Head of caudate nucleus (tissue), 42 donors: ENCODE measurements at places on chromosomes 16 and 17.
A peak's percentile ranks its signal among the peaks of the same experiment; 100 is the strongest.

GRCh38 chr17:10574324-10574723, 24.9 kb upstream of the MYH2 start:
- no peak for DNase-seq

DNA sequence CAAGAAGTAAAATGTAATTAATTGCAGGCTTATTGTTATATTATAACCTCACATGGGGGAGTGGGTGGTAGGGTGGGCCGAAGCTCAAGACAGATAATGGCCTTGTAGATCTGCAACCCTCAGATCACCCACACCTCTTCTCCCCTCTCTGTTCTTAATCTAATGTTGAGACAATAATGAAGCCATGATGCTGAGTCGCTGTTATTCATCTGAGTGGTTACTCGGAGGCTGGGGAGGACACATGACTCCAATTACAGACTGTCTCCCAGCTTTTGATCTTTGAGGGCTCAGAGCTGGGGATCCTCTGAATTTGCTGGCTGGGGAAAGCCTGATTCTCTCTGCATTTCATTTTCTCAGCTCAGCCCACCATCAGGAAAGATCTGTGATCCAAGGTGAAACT, 275.3 kb downstream of the SHISA9 start:
- no peak for DNase-seq

DNA sequence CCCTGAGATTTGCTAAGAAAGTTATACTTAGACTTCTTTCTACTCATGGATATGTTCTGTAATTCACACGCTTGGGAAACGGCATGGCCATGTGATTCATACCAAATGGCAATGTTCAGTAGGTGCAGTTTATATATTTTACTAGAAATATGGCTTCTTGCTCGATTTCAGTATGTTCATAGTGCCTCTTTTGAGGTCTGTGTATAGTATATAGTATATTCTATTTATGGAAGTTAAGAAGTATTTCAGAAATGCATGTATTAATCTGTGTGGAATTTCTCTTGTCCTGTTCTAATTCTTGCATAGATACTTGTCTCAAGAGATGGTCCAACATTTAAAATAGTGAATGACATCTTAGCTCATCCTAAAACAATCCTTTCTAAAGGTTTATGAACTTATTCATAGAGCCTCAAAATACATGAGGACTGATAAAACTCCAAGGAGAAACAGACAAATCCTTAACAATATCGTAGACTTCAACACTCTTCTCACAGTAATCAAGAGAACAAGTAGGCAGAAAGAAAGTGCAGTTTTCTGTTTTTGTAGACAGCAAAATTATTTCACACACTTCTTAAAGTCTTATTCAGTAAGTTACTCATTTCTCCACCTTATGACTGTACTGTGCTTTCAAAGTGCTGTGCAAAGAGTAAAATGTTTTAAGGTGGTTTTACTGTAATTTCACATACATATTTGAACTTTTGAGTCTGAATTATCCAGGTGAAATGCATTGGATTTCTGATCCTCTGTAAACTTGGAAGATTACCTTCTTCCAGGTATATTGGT, 11.1 kb downstream of the BPTF start:
- no peak for DNase-seq

- DNase-seq: peak; percentile 33
Observed at GRCh38 chr17:58092101-58092796, 9.0 kb downstream of the DYNLL2 start.

DNA sequence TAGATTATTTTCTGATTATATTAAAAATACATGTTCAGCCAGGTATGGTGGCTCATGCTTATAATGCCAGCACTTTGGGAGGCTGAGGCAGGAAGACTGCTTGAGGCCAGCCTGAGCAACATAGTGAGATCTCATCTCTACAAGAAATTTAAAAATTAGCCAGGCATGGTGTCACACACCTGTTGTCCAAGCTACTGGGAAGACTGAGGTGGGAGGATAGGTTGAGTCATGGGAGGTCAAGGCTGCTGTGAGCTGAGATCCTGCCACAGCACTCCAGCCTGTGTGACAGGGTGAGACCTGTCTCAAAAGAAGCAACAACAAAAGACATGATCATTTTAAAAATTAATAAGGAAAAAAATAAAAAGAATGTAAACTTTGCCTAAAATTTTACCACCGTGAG, 40.7 kb downstream of the PRAC1 start:
- DNase-seq: no peak
